ENCODE measurements at places on chromosomes 7 and 10.

GRCh38 chr10:34567659-34568253 is 247.3 kb downstream of the PARD3 start:
- DNase-seq: no peak

DNA sequence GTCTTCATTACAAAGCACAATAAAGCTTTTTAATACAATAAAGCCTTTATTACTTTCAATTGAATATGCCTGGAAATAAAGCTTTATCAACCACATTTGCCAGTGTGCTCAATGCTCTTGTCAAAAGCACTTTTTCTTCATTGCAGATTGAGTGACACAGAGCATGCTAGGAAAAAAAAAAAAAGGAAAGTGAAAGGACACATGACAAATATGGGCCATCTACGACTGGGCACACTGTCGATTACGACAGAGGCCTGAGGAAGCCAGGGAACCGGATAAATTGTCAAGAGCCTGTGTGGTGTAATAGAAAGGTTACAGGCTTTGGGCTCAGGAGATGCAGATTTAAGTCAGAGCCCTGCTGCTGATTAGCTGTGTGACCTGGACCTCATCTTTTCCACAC is 84.8 kb upstream of the LRGUK start:
- DNase-seq: no peak

- no peak for DNase-seq
Measured at GRCh38 chr10:97913614-97914013, 64.0 kb downstream of the GOLGA7B start.

- DNase-seq: no peak
Measured at GRCh38 chr7:150323682-150324372, 482 bp upstream of the ACTR3C start.

DNA sequence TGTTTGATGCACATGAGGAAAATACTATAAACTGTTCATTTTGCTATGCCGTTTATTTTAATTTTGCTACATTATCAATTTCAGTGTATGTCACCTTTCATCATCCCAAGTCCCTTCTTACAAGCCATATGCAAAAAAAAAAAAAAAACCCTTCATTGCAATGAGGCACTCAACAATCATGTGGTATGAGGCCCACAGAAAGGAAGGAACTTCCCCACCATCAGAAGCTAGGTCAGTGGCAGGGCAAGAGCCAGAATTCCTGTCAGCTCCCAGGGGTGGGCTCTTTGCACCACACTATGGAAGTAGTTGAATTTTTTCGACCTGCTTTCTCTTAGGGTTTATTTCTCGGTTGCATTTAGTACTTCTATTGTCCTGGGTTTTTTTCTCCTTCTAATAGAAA is 75.4 kb downstream of the NOC3L start:
- DNase-seq: no peak

GRCh38 chr10:118173296-118173695 is 126.6 kb upstream of the RAB11FIP2 start:
- no peak for DNase-seq

DNA sequence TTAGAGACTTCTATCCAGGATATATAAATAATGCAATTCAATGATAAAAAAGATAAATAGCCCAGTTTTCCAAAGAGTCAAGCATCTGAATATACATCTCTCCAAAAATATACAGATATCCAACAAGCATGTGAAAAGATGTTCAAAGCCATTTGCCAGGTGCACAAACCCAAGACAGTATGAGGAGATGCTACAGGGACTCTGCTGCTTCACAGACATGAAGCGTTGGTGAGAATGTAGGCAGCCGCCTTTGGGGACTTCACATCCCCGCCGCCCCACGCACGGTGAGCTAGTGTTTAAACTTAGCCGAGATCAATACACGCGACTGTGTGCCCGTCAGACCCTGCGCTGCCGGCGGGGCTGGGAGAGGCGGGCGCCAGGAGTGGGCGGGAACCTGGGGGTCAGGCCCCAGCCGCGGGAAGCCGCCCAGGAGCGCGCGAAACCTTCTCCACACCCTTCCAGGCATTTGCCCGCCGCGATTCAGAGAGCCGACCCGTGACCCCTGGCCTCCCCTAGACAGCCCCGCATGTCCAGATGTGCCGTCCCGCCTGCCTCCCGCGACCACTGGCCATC is 927 bp upstream of the ALOX5 start:
- DNase-seq: no peak

- DNase-seq: no peak
Measured at GRCh38 chr7:66958538-66959350, 36.6 kb downstream of the SBDS start.

DNA sequence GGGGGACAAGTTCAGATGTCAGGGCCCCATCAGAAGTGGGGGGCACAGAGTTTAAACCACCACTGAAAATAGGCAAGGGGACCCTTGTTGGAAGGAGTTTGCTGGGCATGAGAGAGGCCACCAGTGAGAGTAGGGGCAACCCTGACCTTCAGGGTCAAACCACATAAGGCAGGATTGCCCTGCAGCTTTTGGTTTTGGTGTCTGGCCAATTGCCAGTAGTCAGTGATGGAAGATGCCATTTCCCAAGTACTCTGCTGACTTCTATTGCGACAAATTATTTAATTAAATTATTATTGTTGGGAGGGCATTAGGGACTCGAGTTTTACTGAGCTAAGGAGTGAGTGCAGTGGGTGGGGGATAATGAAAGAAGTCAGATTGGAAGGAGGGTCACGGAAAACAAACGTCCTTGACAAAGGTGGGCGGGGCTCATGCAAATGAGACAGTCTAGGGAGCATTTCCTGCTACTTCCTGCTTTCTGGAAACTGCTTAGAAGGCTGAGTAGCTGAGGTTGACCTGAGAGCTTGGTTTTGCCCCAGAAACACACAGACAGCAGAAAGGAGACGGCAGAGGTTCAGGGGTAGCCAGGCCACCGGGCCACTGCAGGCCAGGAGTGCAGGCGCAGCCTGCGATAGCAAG is 74.2 kb upstream of the ANLN start:
- DNase-seq: no peak

DNA sequence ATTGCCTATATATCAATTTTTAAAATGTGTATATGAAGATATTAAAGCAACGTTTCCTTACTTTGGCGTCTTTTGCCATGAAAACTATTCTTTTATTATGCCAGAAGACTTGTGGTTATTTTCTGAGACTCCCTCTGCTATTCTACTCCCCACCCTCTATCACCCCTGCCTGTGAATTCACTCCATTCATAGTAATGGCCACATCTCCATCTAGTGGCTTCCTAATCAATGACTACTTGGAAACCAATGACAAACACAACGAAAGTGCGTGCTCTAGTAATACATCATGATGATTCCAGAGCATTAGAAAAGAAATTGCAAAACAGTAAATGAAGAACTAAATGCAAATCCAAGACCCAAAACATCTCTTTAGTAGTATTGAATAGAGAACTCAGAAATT is 186.7 kb upstream of the HGF start:
- DNase-seq: peak; percentile 8

- DNase-seq: no peak
Measured at GRCh38 chr10:71553432-71553831, 156.7 kb downstream of the CDH23 start.

DNA sequence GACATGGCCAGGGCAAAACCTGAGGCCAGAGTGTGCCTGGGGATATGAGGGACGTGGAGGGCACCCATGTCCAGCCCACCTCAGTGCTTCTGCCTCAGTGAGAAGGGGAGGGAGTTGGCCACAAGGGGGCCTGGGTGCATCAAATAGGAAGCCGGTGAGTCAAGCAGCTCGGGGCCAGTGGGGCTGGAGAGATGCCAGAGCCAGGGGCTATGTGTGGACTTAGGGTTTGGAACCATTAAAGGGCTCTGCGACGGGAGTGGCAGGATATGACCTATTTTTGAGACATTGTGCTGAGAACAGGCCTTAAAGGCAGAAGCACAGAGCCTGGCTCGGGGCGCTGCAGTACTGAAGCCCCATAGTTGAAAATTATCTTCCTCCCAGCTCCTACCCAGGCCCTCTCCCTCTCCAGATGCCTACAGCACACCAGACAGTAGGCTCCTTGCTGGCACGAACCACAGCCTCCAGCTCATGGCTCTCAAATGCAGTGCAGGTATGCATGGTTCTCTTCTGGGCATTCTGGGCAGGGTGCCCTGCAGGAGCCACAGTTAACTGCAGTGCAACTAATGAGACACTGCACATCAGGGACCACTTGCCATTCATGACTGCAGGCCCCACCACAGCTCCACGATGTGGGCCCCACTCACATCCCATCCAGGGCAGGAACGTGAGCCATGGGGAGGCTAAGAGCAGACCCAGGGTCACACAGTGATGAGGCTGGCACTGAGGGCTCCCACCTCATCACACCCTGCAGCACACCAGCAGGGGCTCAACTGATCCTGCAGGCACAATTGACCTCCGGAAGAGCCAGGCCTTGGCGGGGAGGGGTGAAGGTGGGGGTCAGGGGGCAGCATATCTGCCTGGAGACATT is 7.2 kb upstream of the PGAM2 start:
- DNase-seq: peak; percentile 32

GRCh38 chr7:12162415-12163113 is 48.5 kb upstream of the TMEM106B start:
- DNase-seq: no peak

- DNase-seq: no peak
Measured at GRCh38 chr10:19833170-19833824, 17.1 kb downstream of the PLXDC2 start.

DNA sequence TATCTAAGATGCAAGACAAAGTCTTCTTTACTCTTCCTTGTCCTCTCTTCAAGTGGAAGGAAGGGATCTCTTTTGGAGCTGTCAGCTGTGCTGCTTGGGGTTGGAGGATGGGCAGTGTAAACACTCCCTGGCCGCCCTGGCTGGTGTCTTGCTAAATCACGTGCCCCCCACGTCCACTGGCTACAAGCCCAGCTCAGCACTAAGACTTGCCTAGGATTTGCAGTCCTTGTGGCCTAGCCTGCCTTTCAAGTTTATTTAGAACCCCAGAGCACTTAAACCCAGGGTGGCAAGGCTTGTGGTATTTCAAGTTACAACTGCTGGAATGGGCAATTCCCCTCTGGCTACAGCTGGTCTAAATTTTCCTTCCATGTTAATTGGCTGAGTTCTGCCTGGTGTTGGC is 272.4 kb upstream of the MYO3A start:
- DNase-seq: no peak

GRCh38 chr10:69409176-69409495 is 7.6 kb downstream of the TACR2 start:
- DNase-seq: no peak

GRCh38 chr10:48551861-48552591 is 52.8 kb downstream of the ARHGAP22 start:
- peak; percentile 0 for DNase-seq

- DNase-seq: no peak
Measured at GRCh38 chr10:11274452-11274851, 256.8 kb downstream of the CELF2 start.

DNA sequence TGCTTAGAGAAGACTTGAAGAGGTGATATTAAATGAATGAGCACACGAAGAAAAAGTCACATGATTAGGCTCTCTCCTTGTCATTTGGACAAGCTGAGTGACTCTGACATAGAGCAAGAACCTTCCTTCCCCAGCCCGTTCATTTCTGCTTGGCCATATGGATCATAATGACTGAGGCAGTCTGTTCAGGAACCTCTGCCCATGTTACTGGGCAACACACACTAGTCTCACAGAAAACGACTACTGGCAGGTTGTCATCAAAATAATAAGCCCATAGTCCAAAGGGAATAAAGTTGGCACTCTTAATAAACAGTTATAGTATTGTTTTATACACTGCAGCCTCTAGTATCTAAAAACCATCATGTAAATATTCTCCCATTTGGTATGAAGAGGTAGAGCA is 635.0 kb downstream of the REEP3 start:
- no peak for DNase-seq

- DNase-seq: no peak
Measured at GRCh38 chr7:81831883-81832282, 62.0 kb upstream of the HGF start.

DNA sequence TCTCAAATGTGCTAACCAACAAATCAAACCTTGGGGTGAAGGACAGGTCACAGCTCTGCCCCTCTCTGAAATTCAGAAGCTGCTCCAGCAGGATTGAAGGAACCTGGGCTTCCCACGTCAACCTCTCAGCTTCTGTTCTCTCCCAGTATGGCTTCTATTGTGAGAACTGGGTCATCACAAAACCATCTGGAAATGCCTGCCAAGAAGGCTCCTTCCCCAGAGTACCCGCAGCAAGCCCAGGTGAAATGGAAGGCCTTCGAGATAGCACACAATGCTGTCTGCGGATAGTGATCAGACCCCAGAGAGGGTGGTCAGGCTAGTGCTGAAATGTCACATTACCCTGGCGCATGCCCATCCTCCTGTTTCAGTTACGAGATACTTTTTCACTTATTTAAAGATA is 16.4 kb upstream of the PROSER2 start:
- DNase-seq: no peak

DNA sequence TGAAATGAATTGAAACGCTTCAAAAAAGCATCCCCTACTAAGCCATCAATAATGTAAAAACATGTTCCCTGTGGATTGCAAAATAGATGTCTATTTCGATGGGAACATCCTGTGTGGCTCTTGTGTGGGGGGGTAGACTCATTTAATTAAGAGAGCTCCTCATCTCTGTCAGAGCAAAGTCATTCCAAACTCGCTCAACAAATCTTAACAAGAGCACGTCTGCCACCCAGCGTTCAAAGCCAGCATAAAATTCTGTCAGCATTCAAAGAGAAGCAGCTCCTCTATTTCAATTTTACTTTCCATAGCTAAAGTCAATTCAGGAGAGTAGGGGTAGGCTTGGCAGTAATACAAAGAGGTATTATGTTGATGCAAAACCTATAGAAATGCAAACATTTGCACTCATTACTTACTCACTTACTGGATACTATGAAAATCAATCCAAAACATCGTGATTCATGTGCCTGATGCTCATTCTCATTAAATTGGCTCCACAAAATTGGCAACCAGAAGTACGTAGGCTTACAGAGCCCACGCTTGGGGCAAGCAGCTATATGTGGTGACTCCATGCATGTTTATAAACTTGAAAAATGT is 114.9 kb downstream of the IPMK start:
- no peak for DNase-seq

Measured in NCI-H2081 treated with DMSO at 0.1 percent for 48 hours (cell line).